NCI-H2171 (cell line): ENCODE measurements at places on chromosomes 1 and 21.

DNA sequence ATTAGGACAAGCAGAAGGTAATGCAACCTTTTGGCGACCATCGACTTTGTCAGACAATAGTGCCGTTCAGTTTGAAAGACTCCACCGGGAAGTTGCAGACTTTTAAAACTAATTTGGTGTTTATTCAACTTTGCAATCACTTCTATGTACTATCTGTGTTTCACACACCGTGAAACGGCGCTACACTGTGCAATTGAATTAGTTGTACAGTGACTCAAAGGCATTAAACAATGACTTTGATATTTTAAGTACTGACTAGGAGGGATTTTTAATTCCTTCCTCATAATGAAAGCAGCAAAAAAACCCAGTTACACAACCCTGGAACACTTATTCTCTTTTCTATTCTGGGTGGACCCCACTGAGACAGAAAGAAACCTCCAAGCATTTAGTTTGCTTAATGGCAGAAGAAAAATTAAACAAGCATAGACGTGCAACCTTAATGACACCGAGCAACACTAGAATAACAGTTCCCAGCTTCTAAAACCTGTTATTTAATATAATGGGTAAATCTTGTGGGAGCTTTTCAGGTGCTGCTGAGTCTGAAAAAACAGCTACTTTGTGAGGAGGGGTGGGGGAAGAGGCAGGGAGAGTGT, 176.8 kb downstream of the LMO4 start:
- no peak for DNase-seq

- DNase-seq = no peak
Observed at GRCh38 chr21:25615880-25616279, 8.6 kb upstream of the MRPL39 start.

GRCh38 chr1:193185901-193186731, at the start of gene B3GALT2:
B3GALT2 (minus strand) TSS chr1:193186613; CDS start chr1:193181562, 5,051 bp downstream.
- peak; percentile 69 for DNase-seq

- no peak for DNase-seq
Observed at GRCh38 chr1:200959411-200959921, 64.0 kb downstream of the KIF21B start.

GRCh38 chr1:12434174-12434573, 183.8 kb downstream of the DHRS3 start:
- DNase-seq = no peak

DNA sequence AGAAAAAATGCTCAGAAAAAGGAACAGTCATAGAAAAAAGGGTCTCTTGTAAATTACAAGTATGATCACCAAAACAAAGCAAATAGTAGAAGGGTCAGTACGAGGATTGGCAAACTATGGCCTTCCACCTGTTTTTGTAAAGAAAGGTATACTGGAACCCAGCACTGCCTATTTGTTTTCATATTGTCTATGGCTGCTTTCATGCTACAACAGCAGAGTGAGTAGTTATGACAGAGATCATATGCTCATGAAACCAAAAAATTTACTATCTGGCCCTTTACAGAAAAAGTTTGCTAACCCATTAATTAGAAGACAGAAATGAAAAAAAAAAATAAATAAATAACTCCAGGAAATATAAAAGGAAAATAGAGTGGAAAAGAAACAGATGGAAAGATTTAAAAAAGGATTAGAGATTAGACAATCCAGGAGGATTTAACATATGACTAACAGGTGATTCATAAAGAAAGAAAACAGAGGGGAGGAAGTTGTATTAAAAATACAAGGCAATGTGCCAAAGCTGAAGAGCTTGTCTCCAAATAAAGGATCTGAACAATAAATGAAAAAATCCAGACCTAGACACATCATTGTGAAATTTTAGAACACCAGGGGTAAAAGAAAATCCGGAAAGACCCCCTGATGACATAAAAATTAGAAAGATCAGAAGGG, 108.5 kb upstream of the SERTAD4 start:
- no peak for DNase-seq

DNA sequence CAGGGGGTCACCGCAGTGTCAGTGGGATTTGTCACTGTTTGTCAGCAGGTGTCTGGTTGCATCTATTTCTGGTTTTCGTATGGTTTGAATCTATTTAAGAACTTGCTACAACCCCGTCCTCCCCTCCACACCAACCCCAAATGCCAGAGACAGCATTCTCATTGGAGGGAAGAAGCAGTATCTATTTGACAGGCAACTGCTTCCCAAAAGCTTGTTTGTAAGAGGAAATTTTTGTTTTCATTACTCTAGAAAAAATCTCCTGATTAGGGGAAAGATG, 54.4 kb downstream of the NR5A2 start:
- no peak for DNase-seq

GRCh38 chr1:41416552-41417334, 55.5 kb downstream of the FOXO6 start:
- DNase-seq = peak; percentile 48

DNA sequence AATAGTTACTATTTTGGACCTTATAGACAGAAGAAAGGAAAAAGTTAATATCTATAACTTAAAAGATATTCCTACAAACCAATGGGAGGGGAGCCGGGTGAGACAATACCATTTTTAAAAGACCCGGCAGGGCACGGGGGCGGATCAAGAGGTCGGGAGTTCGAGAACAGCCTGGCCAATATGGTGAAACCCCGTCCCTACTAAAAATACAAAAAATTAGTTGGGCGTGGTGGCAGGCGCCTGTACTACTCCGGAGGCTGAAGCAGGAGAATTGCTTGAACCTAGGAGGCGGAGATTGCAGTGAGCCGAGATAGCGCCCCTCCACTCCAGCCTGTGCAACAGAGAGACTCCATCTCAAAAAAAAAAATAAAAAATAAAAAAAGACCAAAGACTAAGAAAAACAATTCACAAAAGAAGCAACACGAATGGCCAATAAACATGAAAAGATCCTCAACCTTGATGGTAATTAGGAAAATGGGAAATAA, 1.2 kb upstream of the PSMB2 start:
- no peak for DNase-seq

DNA sequence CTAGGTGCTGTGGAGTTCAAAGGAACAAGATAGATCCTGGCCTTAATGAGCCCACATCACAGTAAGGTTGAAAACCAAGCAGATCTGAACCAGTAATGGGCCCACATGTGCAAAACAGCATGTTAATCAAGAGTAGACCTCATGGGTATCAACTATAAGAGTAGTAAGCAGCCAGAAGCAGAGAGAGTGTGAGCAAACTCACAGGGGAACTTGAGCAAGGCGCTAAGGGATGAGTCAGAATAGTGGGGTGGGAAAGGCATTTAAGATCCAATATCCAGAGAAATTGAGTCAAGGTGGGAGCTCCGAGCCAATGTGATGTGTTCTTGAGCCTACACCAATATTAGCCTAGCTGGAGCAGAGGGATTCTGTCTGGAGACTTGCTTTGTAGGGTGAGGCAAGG, 52.4 kb upstream of the GJA5 start:
- DNase-seq = no peak

DNA sequence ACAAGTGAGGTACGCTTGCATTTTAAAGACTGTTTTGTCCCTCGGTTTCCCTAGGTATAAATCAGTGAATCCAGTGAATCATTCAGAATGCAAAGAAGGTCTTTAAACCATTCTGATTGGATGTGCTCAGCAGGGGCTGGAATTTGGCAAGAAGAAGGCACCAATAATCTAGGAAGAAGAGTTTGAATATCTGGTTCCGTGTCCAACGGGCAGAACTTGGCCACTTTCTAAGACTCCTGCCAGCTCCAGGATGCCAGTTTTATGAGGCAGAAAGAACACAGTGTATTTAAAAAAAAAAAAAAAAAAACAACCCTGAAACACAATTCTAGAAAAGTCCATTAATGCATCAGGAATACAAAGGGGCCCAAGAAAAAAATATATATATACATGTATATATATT, 3.0 kb upstream of the TENT5C start:
- DNase-seq = no peak

DNA sequence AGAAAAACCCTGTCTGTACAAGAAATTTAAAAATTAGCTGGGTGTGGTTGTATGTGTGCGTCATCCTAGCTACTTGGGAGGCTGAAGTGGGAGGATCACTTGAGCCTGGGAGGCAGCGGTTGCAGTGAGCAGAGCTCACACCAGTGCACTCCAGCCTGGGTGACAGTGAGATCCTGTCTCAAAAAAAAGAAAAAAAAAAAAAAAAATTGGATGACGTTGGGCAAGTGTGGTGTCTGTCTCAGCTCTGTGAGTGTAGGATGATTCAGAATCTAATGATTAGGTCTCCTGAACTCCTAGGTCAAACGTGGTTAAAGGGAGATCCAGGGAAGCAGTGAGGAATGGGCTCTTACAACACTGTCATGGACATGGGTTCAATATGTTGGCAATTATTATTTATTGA, 435.9 kb downstream of the KIF26B start:
- no peak for DNase-seq

- no peak for DNase-seq
Observed at GRCh38 chr1:51871351-51871975, 7.1 kb downstream of the NRDC start.

DNA sequence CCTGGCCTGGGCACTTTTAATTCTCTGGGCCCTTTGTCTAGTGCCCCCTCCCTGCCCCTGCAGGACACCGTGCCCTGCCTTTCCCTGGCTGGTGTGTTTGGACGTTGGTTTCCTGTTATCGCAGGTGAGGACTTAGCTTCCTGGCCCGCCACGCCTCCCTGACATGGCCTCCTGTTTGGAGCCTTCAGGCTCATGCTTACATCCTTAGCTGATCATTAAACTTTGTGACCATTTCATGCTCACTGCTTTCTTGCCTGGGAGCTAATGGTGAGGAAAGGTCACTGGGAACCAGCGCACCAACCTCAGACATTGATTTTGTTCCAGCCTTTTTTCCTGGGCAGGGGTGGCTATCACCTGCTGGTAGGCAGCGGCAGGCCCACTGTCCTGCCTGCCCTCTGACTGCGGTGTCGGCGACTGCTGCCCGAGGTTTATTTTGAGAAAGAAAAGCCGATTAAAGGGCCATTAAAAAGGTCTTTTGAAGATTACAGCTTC, 3.7 kb downstream of the PFKL start:
- no peak for DNase-seq

DNA sequence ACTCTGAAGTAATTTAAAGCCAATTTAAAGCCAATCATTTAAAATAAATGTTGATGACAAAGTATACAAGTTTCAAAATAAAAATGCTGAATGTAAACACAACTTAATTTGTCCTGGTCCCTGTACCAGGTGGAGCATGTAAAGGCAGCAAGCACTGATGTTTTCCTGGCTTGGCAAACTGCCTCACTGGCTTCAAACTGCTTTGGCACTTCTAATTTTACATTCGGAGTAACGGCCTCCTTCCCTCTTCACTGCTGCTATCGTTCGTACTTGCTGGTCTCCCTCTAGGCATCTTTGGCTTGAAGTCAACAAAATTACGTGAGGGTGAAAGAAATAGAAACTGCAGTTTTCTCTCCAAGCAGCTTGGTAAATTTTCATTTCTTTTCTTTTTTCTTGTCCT, 287.9 kb downstream of the LTN1 start:
- DNase-seq = peak; percentile 70

- DNase-seq = no peak
Observed at GRCh38 chr1:4755301-4755845, 101.0 kb downstream of the AJAP1 start.

- DNase-seq = no peak
Observed at GRCh38 chr1:215453440-215453839, 113.7 kb upstream of the KCTD3 start.
